Kidney (tissue), 22 donors: ENCODE measurements at places on chromosomes 7 and 10. TPM values are rescaled to one million over a fixed set of nuclear protein-coding genes. Genes with fewer than 3 reads are reported as not detected.

GRCh38 chr7:132499065-132499464 lies 77.2 kb downstream of the PLXNA4 start:
- peak; percentile 36 for DNase-seq

CTTNBP2 gene
- 3.8 TPM for polyA plus RNA-seq

SEC31B gene
- 5.6 TPM for polyA plus RNA-seq

INA gene
- not detected for polyA plus RNA-seq

GRCh38 chr7:73351447-73352167 lies 23.6 kb downstream of the FKBP6 start:
- DNase-seq, result peak; percentile 42

GRCh38 chr10:132055616-132056015 lies 10.1 kb upstream of the JAKMIP3 start:
- DNase-seq, result no peak

GRCh38 chr10:74738052-74738451 lies 88.3 kb upstream of the KAT6B start:
- no peak for DNase-seq

- DNase-seq, result no peak
Observed at GRCh38 chr10:127417686-127418401, 131.3 kb upstream of the NPS start.

DNA sequence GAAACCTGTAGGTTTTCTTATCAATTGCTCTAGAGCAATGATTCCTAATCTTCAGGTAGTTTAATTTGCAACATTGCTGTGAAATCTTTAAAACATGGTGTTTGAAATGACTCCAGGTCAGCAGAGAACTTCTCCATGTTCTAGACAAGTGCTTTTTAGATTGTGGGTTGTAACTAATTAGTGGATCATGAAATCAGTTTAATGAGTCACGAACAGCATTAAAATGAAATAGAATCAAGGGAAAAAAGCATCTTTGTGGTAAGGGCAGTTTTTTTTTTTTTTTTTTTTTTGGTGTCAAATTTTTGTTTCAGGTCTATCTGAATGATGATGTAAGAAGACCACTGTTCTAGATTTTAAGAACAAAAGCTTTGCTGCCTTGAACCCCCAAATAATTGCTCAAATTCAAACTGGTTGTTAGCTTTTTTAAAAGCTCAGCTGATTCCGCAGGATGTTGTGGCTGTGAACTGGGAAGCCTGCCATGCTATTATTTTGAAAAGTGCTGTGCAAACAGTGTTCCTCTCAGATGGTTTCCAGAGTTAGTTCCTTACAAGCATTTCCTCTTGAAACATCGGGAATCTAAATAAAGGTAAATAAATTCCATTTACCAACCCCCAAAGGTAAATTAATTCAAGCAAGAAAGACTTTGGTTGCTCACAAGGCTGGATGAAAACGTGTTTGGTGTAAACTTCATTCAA lies 13.1 kb upstream of the PDK4 start:
- DNase-seq, result peak; percentile 40

DNA sequence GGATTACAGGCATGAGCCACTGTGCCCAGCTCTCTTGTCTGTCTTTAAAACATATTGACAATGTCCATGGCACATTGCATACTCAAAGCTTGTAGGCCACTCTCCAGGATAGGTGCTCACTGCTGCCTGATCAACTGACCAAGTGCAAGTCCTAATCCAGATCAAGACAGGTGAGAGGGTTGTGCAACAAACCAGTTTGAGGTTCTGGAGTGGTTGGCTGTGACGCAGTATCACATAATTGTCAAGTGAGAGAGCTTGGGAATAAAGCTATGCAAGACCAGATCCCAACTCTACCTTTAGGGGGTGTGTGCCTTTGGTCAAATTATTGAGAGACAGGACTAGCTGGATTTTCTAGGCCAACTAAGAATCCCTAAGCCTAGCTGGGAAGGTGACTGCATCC lies 43.0 kb upstream of the OPN4 start:
- no peak for DNase-seq

CACNA2D1 gene
- 3.5 TPM for polyA plus RNA-seq

SSC4D gene
- polyA plus RNA-seq, result 12.9 TPM

DNA sequence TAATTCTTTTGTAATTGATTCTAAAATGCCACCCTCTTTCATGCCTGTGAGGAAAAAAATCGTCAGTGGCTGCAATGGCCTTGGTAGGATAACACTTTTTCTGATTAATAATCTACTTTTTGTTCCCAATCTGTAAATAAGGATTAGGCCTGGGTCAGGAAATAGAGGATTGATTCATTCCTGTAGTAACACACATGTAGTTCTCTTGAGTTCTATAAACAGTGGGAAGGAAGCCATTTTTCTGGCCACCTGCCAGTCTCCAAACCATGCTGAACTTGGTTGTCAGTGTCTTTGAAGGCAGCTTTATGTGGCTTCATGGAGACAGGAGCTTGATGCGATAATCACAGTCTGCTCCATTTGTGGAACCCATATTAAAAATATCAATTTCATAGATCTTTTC lies 169.3 kb upstream of the NFE2L3 start:
- DNase-seq, result no peak

- no peak for DNase-seq
Observed at GRCh38 chr7:7596176-7596575, 29.5 kb downstream of the MIOS start.

UPK3B gene
- 0.15 TPM for polyA plus RNA-seq

DNA sequence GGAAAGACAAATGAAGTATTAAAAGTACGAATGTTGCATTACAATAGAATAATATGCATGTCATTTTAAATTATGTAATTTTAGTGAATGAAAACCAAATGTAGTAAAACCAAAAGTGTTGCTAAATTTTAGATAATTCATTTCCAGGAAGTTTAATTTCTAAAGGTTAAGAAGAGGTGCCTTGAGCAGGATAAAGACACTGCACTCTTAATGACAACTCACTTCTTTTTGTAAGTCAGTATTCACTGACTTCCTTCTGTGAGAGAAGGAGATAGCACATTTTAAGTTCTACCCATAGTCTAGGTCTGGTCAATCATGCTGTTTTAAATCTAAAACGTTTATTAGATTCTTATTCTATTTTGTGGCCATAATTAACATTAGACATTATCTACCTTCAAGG lies 160.2 kb downstream of the CRPPA start:
- DNase-seq, result no peak

LHPP gene
- polyA plus RNA-seq, result 52.5 TPM

- DNase-seq, result no peak
Observed at GRCh38 chr10:132548106-132548823, 10.7 kb downstream of the INPP5A start.

- no peak for DNase-seq
Observed at GRCh38 chr7:2730846-2731770, 43.1 kb downstream of the AMZ1 start.

GRCh38 chr10:88045096-88045495 lies 181.7 kb downstream of the PTEN start:
- no peak for DNase-seq

GRCh38 chr10:80599424-80599847 lies 61.7 kb downstream of the SH2D4B start:
- peak; percentile 78 for DNase-seq

- DNase-seq, result no peak
Observed at GRCh38 chr7:48665353-48666135, 258.8 kb upstream of the CDC14C start.

TSC22D4 gene
- polyA plus RNA-seq, result 67.0 TPM

GRCh38 chr10:72108830-72109635 lies 20.7 kb upstream of the SPOCK2 start:
- no peak for DNase-seq

GRCh38 chr7:20290505-20291111 lies 40.1 kb upstream of the ITGB8 start:
- DNase-seq, result no peak

ACTR3C gene
- 15.8 TPM for polyA plus RNA-seq

DNA sequence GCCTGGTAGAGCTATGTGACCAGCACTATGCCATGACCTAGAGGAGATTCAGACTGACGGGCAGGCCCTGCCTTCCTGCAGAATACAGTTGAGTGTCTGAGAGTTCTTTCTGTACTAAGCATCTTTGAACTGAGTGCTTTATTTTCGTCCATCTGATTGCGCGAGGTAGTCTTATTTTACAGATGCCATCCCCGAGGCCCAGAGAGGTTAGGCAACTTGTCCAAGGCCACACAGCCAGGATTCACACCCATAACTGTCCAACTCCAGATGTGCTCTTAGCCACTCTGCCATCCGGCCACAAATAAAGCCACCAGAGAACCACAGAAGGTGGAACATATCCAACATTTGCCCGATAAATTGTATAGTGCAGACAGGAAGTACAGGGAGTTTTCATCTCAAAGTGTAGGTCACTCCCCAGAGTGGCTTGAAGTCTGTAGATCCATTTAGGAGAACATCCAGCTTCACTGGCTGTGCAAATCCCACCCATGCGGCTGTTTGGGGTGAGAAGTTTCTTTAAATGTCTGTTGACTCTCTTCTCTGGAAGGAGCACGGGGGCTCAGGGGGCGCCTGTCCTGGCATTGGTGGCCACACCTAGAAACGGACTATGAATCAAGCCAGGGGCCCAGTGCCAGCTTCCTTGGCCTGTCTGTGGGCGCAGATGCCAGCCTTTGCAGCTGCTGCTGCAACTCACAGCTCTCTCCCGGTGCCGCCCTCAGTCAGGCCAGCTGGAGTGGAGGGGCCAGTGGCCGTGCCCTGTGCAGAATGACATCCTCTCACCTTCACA lies 11.1 kb downstream of the CHST3 start:
- no peak for DNase-seq

PSPH gene
- 17.8 TPM for polyA plus RNA-seq

DNA sequence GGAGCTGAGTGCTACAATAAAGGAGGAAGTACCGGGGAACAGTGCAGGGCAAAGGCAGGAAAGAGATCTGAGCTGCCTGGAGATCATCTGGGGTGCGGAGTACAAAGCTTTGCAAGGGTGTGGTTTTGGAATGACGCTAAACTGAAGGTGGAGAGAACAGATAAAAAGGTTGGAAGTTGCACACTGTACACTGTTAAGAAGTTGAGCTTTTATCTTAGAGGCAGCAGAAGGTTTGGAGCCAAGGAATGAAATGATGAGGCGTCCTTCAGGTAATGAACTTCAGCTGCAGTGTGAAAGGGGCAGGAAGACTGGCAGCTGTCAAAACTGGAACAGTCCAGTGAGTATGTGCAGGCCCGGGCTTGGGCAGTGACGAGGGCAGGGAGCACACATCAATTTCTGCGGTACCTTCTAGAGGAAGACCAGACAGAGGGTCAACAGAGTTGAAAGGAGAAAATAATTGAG lies 7.2 kb upstream of the ANKRD61 start:
- DNase-seq, result peak; percentile 2

JCAD gene
- 15.7 TPM for polyA plus RNA-seq

- no peak for DNase-seq
Observed at GRCh38 chr10:53025172-53025711, 252.7 kb upstream of the MBL2 start.

- no peak for DNase-seq
Observed at GRCh38 chr7:142954680-142955268, 7.4 kb downstream of the KEL start.

DNA sequence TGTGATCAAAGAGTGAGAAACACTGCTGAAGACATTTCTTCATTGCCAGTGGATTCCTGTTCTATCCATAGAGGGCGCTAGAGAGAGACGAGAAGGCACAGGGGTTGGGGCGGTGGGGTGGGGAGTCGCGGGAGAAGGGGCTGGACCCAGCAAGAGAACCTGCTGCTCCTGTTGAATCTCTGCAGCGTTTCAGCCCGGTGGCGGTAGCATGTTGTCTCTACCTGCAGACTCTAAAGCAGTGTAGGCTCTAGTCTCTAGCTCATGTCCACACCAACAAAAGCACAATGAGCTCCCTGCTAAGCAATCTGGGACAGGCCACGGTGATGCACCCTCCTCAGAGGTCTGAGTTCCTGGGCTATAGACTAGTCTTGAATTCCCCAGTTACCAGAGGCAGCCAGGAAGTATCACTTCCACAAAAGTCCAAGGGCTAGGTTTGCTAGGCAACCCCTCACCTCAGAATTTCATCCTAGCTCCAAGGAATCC lies 167.7 kb downstream of the DGKB start:
- no peak for DNase-seq

DNA sequence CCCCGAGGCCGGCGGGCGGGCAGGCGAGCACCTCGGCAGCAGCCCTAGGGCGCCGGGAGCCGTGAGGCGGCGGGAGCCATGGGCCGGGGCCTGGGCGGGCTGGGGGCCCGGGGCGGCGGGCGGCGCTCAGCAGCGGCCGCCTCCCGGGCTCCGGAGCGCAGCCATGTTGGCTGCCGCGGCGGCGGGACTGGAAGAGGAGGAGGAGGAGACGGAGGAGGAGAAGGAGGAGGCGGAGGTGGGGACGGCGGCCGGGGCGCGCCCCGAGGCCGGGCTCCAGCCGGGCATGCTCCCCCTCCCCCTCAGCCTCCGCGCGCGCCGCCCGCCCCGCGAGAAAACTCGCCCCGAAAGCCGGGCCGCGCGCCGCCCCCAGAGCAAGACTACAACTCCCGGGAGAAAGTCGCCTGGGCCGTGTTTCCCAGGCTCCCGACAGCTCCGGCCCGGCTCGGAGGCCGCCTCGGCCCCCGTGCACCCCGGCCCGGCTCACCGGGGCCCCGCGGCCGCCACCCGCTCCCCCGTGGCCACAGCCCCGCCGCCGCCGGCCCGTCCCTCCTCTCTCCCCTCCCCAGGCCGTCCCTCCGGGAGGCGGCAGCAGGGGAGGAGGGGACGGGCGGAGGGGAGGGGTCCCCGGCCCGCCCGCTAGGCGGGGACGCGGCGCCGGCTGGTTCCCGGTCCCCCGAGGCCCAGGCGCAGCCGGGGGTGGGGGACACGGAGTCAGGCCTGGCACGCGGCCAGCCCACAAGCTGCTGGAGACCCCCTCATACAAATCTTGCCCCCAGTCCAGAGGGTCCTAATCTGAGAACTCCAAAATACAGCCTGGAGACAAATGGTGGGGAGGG lies at the start of gene DLG5:
TSS of gene DLG5 (minus strand) at position 190 of the 836 bp plus-strand sequence. CDS start 235 bp downstream, outside the sequence.
- peak; percentile 79 for DNase-seq

- DNase-seq, result no peak
Observed at GRCh38 chr7:103865442-103865841, 124.0 kb downstream of the RELN start.
